ENCODE measurements at places on chromosomes 16 and 17.
A peak's percentile ranks its signal among the peaks of the same experiment; 100 is the strongest.

DNA sequence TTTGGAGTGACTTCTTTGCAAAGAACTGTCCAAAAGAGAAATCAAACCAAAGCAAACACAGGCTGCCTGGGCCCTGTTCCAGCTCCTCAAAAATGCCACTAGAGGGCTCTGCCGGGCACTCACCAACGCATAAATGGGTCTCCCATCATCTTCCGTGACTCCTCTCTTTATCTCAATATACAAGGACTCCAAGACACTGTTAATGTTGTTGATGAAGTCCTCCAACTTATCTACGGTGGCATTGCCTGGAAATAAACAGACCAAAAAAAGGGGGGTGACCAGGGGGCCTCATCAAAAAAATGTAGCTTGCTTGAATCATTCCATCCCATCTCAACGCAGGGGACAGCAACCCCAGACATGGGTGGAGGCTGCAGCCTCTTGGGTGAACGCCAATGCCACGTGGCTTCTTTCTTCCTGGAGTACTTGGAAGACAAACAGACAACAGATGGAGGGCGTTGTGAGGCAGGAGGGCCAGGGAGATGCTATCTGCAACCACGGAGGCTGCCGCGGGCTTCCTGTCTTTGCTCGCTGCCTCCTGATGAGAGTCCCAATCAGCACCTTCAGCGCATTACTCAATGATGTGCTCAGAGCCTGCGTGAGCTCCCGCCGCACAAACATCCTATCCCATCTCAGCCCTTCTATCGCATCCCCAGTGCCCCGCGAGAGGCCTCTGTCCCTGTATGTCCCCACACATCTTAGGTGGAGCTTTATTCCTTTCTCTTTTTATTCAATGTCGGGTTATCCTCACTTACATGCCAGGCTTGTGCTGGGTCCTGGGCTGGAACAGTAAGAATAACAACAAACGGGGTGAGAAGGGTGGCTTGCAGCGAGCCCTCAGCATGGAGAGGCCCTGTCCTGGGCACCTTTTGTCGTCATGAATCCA, 32.0 kb downstream of the KDM8 start:
- peak; percentile 62 for DNase-seq

DNA sequence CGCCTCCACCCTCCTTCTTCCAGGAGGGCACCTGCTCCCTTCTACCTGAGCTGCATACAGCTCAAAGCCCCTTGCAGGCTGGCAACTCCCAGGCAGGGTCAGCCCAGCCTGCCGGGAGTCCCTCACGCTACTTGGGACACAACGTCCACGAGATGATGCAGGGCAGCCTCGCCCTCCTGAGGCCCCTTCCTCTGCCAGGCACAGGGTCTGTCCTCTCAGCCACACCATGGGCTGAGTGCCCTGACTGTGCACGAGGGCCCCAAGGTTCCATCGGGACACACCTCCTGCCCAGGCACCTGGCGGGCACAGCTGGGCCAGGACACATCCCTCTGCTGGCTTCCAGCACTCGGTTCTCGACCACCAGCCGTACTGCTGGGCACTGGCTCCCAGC, 30.9 kb upstream of the ZC3H18 start:
- DNase-seq = no peak

DNA sequence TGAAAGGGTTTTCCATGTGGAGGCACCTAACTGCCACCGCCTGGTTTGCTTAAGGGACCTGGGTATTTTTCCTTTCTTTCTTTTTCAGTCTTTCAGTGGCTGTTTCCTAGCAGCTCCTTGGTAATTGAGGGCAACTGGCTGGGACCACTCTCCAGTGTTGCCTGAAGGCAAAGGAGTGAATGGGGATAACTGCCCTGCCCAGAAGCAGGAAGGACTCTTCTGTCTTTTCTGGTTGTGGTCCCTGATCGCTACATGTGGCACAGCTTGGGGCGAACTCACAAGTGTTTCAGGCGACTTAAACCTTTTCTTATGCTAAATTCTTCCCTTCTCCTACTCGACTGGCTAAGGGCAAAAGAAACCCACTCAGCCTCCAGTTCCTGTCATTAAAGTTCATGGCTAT, 10.1 kb upstream of the TMEM98 start:
- no peak for DNase-seq

DNA sequence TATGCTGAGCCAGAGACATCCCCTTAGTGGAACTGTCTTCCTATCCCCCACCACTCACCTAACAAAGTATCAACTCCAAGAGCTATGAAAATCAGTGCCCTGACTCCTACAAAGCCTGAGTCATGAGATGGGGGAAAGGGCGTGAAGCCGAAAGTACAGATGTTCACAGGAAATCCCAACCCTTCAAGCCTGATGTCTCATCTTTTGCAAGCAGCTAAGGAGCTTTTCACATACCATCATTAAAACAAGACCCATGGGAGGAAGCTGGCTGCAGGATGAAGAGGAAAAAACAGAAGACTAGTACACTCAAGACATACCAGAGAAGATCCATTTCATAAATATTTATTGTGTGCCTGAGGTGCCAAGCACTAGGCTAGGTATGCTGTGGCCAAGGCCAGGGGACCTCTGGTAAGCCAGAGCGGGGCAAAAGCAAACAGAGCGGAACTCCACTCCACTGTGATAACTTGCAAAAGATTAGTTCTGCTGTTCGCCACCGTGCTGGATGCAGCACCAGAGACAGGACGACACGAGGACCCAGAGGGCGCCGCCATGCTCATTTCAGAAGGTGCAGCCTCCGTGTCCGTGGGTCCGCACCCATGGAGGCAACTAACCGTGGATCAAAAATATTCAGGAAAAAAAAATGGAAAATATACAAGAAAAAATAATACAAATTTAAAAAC, 4.5 kb upstream of the MNT start:
- DNase-seq = no peak
